Hematopoietic multipotent progenitor cell treated with erythropoietin and hydrocortisone succinate and interleukin-3 and kit ligand, for 6 days (in vitro differentiated cells): ENCODE measurements at places on chromosomes 3 and 15.

GRCh38 chr15:47095833-47096232 is 621.5 kb upstream of the SEMA6D start:
- DNase-seq: no peak

DNA sequence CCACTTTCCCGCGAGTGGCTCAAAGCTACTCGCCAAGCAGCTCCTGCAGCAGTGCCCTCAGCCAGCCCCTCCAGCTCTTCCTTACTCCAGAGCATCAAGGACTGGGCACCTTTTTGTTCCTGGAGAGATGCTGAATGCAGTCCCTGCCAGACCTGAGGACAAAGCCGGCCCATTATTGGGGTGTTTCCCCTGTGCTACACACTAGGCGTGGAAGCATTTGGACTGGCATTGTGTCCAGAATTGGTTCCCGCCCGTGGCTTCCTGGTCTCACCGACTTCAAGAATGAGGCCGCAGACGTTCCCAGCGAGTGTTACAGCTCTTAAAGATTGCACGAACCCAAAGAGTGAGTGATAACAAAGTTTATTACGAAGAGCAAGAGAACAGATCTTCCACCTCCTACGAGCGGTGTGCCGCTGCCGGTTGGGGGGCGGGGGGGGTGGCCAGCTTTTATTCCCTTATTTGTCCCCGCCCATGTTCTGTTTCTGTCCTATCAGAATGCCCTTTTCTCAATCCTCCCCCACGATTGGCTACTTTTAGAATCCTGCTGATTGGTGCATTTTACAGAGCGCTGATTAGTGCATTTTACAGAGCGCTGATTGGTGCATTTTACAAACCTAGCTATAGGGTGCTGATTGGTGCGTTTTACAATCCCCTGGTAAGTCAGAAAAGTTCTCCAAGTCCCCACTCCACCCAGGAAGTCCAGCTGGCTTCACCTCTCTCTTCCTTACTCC is 62.4 kb downstream of the NSMCE3 start:
- DNase-seq: no peak

DNA sequence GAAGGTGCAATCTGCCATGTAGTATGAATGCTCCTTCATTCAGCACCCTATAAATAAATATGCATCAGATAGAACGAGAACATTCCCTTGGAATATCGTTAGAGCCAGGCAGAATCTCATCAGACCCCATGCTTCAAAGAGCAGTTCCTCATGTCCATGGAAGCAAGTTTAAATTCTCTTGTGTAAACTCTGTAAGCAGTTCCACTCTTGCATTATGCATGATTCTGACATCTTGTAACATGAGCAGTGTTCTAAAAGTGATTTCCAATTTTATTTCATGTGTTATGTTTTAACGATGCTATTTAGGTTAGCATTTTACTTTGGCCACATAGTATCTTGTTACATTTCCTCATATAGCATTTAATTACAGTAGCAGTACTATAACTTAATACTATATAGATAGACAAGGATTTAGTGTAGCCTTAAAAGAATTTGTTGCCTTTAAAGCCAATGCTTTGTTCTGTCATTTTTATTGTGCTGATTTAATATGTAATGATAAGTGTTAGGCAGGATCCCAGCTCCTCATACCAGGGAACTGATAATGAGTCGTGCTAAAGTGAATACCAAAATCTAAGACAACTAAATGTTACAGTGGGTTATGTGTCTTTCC is 161.2 kb upstream of the NECTIN3 start:
- no peak for DNase-seq

- no peak for DNase-seq
Measured at GRCh38 chr15:70036585-70037291, 61.0 kb downstream of the TLE3 start.

DNA sequence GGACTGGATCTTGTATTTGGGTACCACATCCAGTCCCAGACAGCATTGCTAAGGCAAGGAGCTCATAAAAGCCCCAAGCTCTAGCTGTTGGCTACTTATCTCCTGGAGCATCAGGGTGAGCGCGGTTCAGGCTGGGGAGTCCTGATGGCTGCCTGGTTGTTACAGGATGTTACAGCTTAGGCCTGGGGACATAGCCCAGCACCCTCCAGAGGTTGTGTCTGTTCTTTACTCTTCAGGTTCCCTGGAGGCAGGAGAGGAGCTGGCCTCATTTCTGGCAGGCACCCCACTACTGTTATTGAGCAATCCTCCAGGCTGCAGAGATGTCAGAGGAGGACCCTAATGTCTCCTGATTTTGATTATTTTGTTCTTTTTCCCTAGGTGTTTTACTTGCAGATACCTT is 26.6 kb downstream of the APBA2 start:
- DNase-seq: peak; percentile 82

DNA sequence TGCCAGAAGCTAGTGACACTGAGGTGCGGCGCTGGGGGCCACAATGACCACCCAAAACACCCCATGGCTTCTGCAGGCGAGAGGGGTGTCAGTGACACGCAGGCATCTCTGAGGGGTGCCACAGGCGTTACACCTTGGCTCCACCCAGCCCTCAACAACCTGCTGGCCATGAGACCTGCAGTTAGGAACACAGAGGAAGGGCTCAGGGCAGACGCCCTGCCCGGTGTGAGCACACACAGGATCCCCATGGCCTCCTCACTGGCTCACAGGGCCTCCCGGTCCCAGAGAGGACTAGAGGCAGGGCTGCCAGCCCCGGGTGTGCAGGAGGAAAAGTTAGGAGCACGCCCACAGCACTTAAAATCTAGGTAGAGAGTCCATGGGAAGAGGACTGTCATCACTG is 35.1 kb downstream of the CYFIP1 start:
- no peak for DNase-seq

DNA sequence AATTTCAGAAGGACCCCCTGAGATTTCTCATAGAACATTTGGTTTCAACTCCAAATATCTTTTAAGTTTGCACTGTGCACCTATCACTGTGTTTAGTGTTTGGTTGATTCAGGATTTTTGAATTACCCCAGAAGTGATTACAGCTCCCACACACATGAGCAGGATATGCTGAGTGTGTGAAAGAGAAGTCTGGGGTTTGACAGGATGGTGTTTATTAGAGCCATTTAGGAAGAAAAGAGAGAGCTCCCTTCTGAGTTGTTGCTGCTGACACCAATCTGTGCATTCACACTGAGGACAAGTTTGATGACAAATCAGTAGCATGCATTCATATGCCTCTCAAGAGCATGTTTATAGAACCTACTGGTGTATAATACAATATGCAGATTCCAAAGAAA is 118.1 kb downstream of the RPL22L1 start:
- DNase-seq: no peak

DNA sequence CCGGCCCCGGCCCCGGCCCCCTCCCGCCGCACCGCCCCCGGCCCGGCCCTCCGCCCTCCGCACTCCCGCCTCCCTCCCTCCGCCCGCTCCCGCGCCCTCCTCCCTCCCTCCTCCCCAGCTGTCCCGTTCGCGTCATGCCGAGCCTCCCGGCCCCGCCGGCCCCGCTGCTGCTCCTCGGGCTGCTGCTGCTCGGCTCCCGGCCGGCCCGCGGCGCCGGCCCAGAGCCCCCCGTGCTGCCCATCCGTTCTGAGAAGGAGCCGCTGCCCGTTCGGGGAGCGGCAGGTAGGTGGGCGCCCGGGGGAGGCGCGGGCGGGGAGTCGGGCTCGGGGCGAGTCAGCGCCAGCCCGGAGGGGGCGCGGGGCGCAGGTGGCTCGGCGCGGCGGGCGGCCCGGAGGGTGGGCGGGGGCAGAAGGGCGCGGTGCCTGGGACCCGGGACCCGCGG is 352 bp downstream of the CHRD start:
- peak; percentile 29 for DNase-seq

GRCh38 chr15:48888191-48888590 is 10.3 kb downstream of the EID1 start:
- no peak for DNase-seq

DNA sequence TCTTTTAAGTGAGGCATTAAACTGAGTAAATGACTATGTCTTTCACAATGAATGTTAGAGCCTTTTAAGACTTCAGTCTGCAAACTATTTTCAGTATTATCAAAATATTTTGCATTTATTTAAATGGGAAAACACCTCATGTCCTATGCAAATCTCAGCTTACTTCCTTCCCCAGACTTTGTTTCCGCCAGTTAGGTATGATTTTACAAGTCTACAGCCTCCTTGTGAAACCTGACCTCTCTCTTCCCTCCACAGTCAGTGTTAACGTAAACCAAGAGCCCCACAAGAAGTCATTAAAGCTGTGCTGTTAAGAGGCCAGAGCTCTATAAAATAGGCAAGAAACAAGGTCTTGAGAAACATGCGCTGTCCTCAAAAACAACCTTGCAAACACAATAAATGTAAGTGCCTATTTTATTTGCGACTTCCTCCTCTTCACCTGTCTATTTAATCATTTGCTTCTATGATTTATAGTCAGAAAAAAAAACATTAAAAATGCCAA is 48.3 kb downstream of the PRTG start:
- no peak for DNase-seq

GRCh38 chr3:129663930-129664646 is 57.6 kb upstream of the PLXND1 start:
- no peak for DNase-seq

DNA sequence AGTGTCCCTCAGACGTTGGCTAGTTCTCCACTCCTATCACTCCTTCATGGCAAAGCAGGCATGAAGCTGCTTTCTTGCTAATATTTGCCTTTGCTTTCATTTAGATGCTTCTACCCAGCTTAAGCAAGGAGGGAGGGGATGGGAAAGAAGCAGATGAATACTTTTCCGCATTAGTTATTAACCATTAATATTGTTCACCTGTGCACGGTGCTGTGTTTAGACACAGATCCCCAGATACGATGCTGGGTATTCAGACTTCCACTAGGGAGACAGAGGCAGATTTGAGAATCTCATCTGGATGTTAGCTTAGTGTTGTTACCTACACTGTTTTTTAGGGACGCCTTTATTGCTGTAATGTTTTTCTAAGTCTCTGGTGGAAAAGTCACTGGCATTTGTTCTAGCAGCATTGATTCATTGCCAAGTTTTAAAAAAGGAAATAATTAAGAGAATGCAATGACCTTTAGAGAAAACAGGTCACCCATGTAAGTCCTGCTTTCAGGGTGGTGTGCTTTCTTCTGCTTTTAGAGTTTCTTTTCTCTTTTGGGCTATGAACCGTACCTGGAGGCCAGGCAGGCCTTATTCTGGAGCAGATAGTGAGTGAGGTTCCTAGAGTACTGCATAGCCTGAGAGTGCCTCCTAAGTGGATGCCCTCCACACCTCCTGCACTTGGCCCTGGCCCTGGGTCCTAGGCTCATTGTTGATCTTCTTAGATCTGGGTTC is 55.5 kb downstream of the MYZAP start:
- no peak for DNase-seq

- peak; percentile 99 for DNase-seq
Measured at GRCh38 chr3:49238274-49239127, 38.5 kb downstream of the C3orf62 start.

DNA sequence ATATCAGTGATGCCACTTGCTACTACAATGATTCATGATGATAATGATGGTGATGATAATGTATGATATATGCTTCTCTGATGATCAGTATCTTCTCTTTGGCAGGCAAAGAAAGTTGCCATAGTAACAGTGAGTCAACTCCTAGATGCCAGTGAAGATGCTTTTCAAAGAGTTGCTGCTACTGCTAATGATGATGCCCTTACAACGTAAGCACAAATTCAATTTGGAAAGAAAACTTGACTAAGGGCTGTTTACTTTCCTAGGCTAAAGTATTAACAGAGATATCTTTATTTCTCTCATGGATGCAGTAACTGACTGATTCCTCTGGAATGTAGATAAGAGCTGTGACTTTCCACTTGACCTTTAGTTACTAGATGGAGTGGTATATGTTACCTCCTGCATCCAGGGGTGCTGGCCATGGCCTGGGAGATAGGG is 27.8 kb downstream of the ADGRG7 start:
- DNase-seq: peak; percentile 31

DNA sequence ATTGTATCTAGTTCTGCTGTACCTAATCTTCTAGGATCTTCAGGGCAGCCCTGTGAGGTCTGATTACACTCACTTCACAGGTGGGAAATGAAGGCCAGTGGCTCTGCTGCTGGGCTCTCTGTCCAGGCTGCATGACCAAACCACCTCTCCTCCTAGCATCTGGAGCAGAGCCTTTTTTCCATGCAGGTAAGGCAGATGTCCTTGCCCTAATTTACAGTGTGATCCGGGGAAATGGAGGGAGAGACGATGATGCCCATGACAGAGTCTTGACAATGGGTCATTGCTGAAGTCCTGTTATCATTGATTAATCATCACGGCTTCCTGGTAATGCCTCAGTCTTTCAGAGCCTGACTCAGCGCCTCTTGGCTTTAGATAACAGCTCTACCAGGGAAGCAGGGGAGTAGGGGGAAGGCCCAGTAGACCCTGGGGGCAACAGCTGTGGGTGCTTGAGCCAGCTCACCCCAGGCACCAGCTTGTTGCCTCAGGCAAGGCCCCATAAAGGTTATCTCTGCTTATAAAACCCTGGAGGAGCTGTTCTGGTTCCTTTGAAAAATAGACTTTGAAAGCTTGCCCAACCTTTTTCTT is 153.4 kb downstream of the GABRG3 start:
- DNase-seq: peak; percentile 3

GRCh38 chr3:196694202-196694638 is 17.8 kb downstream of the CEP19 start:
- DNase-seq: peak; percentile 78

DNA sequence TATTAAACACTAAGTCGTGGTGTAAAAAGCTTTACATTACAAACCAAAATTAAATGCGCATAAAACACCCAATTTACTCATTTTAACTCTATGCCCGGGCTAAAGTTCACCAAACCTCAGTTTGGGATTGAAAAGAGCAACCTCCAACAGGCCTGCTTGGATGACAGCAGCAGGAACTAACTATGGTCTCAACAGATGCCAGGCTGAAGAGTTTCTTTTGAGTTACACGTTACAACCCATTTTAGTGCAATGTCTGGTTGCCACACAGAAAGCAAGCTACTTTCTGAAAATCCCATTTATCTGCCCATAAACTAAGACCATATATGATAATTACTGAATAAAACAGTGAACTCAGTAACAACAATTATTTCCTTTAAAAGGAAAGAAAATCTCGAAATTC is 2.2 kb downstream of the SATB1 start:
- DNase-seq: peak; percentile 31

- peak; percentile 98 for DNase-seq
Measured at GRCh38 chr3:152298393-152299248, 29.9 kb downstream of the MBNL1 start.

GRCh38 chr3:49278548-49278947 is 1.5 kb upstream of the C3orf62 start:
- DNase-seq: peak; percentile 27

GRCh38 chr15:77627067-77627466 is 5.6 kb downstream of the LINGO1 start:
- DNase-seq: no peak

- DNase-seq: no peak
Measured at GRCh38 chr3:133476971-133477375, 77.1 kb downstream of the BFSP2 start.

DNA sequence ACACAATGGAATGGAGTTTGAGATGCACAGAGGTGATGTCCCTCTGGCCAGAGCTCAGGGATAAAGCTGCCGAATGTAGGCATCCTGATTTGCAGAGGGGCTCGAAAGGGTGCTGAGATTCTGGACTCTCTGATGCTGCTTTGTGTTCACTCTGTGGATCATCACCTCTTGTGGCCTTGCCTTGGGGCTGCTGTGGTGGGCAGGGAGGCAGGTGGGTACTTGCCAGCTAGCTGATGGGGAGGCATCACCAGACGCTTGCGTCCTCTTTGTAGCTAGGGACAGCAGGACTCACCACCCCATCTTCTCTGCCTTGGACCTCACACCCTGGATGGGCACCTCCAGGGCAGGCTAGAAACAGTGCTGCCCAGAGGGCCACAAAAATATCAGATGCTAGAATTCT is 14.6 kb upstream of the RASGRF1 start:
- no peak for DNase-seq
